IPS DF 6.9 (cell line): ENCODE measurements at places on chromosomes 12 and 14.

DNA sequence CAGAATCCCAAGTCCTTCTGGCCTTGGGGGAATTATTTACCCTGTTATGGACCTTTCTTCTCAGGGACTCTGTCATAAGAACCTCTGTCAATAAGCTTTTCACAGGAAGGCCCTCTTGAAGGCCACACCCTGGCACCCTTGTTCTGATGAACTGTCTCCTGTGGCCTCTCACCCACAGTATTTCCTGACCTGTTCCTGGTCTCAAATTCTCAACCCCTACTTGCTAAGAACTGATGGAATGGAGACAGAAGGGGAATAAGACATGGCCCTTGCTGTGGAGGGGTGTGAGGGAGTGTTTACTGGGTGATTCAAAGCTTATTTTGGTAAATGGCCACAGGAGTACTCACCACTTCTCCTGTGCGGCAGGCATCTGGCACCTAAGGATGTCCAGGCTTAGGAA is 1082.9 kb downstream of the BCL11B start:
- DNase-seq: no peak

DNA sequence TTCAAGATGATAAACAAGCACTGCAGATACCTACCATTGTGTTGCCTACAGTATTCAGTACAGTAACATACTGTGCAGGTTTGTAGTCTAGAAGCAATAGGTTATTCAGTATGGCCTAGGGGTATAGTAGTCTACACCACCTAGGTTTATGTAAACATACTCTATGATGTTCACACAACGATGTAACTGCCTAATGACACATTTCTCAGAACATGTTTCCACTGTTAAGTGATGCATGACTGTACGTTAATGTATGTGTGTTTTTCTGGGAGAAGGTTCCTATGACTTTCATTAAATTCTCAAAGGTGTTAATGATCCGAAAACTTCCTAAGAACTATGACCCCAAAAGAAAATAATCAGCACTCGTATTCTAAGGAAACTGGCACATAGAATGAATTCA is 20.9 kb upstream of the CALM1 start:
- DNase-seq: no peak

GRCh38 chr14:88786715-88787114 is 6.0 kb downstream of the EML5 start:
- DNase-seq: no peak

- no peak for DNase-seq
These were observed 15.6 kb downstream of the AGAP2 start for GRCh38 chr12:57722716-57723629.

- DNase-seq: no peak
These were observed 13.4 kb downstream of the AKAP5 start for GRCh38 chr14:64478634-64479250.

GRCh38 chr12:12365446-12365802 is 8.5 kb downstream of the BORCS5 start:
- DNase-seq: no peak

DNA sequence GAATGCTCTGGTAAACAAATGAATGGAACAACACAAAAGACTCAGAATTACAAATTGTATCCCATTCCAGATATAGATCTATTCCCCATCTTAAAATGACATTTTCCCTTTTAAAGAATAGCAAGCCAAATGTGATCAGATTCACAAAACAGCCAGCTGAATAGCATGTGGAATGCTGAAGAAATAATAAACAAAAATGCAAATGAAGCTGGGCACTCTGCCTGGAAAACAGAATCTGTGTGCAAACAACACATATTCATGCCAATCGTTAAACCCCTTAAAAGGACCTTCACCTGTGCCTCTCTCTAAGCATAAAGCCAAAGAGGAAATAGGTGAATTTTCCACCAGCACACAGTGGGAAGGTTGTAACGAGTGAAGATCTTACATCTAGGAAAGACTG is 67.9 kb upstream of the PDZRN4 start:
- no peak for DNase-seq

GRCh38 chr14:61388976-61389576 is 67.7 kb downstream of the PRKCH start:
- no peak for DNase-seq

- DNase-seq: no peak
These were observed 161.2 kb upstream of the SLC38A2 start for GRCh38 chr12:46533723-46534122.

GRCh38 chr12:106285982-106286381 is 16.6 kb upstream of the TCP11L2 start:
- DNase-seq: no peak

DNA sequence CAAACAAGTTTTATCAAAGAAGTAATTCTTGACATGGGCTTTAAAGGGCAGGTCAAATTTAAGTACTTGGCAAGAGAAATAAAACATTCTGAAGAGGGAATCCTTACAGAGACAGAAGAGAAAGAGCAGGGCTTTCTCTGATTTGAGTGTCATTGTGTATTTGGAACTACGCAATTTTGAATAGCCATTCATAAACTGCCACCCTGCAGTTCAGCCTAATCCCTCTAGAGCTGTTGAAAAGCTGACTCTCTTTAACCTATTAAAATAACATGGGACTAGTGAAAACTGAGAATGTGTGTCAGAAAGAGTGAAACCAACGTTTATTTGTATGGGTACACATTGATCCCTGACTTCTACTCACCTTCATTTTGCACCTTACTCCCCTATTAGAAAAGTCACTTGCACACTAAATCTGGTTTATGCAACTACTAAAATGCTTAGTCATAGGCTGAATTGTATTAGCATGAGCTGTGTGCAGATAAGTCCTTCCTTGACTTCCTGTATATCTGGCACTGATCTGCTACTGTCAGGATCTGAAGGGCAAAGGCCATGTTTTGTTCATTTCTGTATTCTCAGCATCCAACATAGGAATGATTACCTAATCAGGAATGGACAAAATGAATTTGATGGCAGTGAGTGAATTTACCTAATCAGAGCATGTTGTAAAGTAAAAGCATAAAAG is 458.9 kb downstream of the NOVA1 start:
- DNase-seq: no peak

DNA sequence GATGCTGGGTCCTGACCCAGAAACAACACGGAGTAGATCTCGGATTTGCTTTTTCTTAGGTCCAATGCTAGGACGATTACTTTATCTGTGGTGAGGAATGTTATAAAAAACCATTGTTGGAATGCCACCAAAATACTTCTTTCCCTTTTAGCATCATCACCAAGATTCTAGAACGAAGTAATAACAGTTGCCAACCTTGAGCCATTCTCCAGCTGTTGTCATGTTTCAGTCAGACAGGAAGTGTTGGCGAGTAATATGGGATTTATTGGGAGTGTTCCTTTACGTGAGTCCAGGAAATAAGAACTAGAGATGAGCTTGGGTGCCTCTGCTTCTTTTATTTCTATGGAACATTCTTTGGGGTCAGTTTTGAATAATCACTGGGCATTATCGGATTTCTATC is 892.9 kb downstream of the DIO2 start:
- no peak for DNase-seq

GRCh38 chr12:121520586-121521086 is 60.2 kb downstream of the KDM2B start:
- no peak for DNase-seq

DNA sequence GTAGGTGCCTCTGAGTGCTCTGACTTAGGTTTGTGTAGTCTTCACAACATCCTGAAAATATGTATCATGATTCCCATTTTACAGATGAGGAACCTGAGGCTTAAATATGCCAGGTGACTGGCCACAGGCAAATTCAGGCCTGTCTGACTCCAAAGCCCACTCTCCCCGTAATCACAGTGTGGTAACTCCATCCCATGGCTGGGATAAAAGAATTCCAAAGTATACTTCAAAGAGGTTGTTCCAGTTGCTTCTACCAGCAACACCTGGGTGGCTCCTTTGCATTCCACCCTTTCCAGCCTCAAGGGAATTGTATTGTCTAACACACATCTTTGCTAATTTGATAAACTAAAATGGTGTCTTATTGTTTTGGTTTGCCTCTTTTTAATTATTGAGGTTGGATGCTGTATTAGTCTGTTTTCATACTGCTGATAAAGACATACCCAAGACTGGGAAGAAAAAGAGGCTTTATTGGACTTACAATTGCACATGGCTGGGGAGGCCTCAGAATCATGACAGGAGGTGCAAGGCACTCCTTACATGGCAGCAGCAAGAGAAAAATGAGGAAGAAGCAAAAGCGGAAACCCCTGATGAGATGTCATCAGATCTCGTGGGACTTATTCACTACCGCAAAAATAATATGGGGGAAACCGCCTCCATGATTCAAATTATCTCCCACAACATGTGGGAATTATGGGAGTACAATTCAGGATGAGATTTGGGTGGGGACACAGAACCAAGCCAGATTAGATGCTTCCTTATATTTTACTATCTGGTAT is 9.9 kb upstream of the CHST11 start:
- no peak for DNase-seq

- DNase-seq: no peak
These were observed 18.9 kb downstream of the CNTN1 start for GRCh38 chr12:40711121-40711520.

- DNase-seq: no peak
These were observed 24.9 kb downstream of the SFSWAP start for GRCh38 chr12:131735476-131736445.

DNA sequence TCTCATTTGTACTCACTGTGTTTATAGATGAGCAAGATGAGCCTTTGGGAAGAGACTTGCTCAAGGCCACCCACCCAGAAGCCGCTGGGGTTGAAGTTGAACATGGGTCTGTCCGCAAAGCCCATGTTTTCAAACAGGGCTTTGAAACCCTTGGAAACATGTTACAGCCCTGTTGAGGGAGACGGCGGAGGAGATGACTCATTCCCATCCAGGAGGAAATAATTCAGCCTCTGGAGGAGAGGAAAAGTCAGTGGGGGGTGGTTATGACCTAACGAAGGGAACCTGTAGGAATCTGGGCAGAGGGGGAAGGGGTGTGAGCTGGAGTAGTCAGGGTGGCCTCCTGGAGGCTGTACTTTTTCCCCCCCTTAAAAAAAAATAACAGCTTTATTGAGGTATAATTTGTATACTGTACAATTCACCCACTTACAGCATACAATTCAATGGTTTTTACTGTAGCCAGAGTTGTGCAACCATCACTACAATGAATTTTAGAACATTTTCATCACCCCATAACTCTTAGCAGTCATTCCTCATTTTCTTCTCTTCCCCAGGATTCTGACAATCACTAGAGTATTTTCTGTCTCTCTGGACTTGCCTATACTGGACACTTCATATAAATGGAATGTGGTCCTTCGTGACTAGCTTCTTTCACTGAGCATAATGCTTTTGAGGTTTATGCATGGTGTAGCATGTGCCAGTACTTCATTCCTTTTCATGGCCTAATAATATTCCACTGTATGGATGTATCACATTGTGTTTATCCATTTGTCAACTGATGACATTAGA is 1.9 kb upstream of the RIN3 start:
- no peak for DNase-seq

DNA sequence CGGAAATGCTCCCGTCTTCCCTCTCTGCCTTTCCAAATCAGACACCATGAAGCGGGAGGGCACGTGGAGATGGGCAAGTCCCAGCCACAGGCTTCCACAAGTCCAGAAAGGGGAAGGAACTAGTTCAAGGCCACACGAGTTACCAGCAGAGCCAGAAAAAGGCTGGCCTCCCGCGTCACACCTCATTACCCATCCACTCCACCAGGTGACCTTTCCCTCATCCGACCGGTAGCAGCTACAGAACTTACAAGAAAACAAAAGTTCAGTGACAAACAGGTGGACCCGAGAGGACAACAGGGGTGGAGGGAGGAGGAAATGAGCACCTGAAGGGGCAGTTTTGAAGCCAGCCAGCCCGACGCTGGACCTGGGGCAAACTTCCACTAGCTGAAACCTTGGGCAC is 46.9 kb downstream of the CHGA start:
- DNase-seq: no peak

DNA sequence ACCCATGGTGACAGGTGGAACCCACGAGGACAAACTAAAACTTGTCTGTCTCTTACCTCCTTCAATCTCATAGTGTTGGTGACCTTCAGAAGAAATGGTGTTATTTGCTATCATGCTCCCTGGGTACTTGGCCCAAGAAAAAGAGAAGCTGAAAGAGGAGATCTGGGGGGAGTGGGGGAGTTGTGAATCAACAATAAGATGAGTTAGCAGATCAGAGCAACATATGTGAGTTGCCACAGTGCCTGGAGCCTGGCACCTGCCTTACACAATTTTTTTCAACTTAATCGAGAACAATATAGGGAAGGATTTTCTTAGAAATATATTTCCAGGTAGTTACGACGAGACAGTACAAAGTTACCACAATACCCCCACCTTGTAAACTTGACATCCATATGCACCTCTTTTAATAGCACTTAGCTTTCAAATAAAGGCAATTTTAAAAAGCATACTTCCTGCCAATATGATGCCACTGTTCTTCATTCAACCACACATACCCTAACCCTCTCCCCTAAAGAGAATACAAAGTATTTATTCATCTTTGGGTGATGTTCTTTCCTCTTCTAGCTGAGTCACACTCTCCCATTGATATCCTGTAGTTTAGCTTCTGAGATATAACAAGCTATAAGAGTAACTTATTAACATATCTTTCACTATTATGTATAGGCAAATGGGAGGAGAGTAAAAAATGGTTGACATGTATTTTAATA is 424.1 kb upstream of the OR4E1 start:
- DNase-seq: no peak

DNA sequence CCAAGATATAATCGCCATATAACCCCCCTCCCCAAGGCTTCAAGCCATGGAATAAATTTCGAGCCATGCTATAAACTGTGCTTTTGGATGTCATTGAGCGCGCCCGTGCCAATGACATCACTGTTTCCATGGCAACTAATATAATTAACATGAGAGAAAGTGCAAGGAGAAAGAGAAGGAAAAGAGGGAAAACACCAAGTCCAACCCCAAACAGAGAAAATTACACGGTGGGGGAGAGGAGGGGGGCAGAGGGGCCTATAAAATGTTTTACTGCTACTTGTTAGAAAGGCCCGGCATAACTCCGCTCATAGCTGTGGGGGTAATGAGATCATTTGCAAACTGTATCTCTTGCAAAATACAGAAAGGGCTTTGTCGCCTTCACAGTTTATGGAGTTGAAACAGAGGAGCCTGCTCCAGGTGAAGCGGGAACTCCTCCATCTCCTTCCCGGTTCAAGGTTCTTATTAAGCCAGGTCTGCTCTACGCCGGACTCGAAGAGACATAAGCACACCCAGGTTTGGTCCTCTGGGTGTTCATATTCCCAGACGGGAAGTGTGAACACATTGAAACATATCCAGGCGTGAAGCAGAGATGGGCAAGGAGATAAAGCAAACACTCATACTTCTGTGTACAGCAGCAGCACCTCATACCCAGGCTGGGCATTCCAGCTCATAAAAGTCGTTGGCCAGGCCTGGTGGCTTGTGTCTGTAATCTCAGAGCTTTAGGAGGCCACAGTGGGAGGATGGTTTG is 99.1 kb upstream of the MAP1LC3B2 start:
- no peak for DNase-seq

GRCh38 chr14:37550511-37550910 is 44.5 kb downstream of the FOXA1 start:
- no peak for DNase-seq

- no peak for DNase-seq
These were observed 1496.8 kb upstream of the TMEM132C start for GRCh38 chr12:126770188-126770587.

- DNase-seq: no peak
These were observed 6.7 kb downstream of the DDX47 start for GRCh38 chr12:12819752-12820311.
